ENCODE measurements at places on chromosomes 11 and 22.

DNA sequence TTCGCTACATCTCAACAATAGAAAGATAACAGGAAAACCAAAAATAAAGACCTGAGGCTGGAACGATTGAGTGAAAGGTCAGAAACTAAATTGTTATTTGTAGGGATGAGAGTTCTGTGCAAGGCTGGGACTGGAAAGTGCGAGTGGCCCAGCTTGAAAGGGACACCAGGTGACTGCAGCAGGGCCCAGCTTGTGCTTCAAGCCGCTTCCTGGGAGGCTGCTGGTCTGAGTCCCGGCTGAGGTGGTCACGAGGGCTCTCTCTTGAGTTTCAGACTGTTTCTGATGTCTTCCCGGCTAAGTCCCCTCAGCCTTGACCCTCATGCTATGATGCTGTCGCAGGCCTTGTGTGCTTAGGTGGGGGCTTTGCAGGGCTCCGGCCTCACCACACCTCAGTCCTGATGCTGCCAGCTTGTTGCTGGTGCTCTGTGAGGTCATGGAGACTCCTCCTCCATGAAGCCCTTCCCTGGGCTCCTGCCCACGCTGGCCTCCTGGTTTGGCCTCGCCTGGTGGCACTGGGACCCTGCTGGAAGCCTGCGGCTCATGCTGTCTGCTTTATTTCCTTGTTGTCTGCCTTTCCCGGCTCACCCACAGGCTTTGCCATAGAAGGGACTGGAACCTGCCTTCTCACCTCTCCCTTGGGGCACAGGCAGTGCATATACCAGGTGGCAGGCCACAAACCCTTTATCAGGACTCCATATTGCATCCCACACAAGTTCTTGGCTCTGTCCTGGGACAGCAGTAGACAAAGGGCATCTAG, 4.0 kb downstream of the BANF1 start:
- DNase-seq = no peak

DNA sequence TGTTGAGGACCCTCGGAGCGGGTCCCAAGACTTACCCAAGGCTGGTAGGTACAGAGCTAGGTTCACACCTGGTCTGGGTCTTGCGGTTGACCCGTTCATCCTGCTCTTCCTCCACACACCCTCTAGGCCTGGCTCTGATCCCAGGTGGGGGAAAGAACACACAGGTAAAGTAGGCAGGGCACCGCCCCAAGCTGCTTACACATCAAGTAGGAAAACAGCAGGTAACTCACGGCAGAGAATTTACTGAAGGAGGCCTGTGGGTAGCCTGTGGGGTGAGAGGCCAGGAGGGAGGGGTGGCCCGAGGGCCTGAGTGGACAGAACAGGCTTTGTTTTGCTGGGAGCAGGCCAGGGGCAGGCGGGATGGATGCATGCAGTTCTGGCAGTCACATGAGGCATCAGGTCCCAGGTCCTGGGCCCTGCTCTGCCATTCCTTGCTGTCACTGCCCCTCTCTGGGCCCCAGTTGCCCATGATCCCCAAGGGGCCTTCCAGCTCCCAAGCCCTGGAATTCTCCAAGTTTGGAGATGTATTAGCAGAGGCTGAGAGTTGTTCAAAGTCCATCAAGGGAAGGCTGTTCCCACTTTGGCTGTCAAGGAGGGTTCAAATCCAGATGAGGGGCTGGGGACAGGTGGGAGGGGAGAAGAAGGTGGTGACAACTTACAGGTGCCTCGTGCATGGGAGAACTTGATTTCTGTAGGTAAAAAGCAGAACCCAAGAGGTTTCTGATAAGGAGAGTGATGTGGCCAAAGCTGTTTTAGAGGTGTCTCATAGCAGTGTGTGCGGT, 5.7 kb downstream of the TSKU start:
- no peak for DNase-seq

DNA sequence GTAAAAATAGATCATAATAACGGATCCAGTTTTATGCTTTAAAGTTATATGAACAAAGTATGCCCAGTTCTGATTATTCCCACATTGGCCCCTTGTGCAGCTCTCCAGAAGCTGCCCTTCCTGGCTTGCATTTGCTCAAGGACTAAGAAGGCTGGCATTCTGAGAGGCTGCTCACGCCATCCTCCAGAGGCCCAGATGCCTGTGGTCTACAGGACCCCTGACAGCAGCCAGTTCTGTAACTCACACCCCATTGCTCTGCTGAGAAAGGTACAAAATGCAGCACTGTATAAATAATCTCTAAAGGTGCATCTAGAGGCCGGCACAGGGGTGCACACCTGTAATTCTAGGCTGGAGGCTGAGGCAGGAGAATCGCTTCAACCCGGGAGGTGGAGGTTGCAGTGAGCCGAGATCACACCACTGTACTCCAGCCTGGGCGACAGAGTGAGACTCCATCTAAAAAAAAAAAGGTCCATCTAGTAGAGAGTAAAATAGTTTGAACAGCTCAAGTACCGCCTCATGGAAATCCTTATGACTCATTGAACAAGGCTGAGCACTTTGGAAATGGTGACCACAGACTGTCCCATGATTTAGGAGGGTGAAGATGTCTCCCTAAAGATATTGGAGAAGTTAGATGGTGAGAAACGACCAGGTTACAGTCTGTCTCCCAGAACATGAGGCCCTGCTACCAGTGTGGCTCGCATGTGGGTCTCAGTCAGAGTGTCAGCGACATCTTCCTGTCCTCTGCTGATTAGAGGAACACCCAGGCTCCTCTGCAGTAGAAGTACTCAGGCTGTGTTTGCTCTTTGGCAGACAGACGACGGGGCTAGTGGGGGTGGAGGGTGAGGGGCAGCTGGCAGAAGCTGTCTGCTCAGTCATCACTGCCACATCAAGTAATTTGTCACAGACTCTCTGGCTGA, 56.3 kb downstream of the KREMEN1 start:
- no peak for DNase-seq

GRCh38 chr11:102456381-102456780, 3.8 kb upstream of the TMEM123 start:
- DNase-seq = no peak

DNA sequence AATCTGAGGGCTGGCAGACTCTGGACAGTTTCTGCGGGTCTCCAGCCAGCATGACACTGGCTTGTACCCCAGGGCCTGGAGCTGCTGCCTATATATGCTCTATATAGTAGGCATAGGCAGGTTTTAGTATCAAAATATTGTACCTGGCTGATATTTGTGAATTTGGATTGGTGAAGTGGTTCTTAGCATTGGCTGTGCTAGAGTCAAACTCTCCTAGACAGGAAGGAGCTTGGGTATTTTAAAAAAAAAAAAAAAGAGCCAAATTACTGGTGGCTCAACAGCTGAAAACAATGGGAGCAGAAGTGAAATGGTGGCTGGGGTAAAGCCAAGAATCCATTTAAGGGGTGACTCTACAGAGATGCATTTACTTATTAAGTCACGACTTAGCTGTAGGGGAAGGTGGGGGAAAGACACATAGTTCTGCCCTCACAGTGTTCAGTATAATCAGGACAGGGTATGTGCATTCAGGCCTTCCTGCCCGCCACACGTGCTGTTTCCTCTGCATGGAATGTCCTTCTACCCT, 11.0 kb upstream of the MTFP1 start:
- DNase-seq = no peak

- no peak for DNase-seq
Measured at GRCh38 chr22:35098921-35099320, 33.0 kb downstream of the ISX start.

DNA sequence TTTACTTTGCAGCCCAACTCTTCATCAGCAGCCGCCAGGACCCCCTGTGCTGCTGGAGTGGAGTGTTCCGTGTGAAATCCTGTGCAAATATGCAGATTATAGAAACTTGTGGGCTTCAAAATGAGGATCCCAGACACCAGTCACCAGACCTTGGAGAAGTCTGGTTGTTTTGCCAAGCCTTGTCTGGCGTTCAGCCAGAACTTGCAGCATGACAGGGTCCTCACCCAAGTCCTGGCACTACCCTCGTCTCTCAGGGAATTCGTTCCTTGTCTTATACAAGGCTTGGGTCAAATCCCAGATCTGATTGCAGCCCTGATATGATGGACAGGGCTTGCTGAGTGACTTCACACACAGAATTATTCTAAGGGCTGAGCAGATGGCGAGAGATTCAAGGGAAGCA, 18.9 kb downstream of the SHISAL1 start:
- no peak for DNase-seq
